ENCODE measurements at places on chromosomes 16 and 17.

DNA sequence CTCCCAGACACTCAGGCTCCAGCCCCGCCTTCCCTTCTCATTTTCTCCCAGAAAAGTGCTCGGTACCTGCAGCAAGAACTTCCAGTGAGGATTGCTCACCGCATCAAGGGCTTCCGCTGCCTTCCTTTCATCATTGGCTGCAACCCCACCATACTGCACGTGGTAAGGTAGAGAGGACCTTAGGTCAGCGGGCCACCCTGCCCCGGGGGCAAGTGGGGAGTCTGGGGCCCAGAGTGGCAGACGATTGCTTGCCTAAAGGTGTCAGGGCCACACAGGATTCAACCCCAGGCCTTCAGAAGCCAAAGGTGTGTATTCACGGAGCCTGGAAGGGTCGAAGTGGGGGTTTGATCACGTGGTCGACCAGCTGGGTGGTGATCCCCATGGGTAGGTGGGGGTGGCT lies 1.4 kb downstream of the BCKDK start:
- DNase-seq, result no peak

DNA sequence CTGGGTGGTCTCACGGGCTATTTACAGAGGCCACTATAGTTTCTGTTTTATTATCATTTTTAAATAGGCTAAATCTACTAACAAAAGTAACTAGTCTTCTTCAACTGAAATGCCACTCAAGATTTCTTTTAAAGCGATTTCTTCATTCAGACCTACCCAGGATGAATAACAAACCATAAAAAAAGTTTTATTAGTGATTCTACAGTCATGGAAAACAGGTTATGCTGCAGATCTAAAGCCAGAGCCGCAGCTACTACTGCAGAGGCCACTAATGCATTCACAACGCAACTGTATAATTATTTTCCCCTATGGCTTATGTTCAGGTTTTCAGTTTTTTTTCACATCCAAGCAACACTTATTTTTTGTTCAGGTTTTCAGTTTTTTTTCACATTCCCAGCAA lies 136.2 kb upstream of the AXIN2 start:
- DNase-seq, result no peak

DNA sequence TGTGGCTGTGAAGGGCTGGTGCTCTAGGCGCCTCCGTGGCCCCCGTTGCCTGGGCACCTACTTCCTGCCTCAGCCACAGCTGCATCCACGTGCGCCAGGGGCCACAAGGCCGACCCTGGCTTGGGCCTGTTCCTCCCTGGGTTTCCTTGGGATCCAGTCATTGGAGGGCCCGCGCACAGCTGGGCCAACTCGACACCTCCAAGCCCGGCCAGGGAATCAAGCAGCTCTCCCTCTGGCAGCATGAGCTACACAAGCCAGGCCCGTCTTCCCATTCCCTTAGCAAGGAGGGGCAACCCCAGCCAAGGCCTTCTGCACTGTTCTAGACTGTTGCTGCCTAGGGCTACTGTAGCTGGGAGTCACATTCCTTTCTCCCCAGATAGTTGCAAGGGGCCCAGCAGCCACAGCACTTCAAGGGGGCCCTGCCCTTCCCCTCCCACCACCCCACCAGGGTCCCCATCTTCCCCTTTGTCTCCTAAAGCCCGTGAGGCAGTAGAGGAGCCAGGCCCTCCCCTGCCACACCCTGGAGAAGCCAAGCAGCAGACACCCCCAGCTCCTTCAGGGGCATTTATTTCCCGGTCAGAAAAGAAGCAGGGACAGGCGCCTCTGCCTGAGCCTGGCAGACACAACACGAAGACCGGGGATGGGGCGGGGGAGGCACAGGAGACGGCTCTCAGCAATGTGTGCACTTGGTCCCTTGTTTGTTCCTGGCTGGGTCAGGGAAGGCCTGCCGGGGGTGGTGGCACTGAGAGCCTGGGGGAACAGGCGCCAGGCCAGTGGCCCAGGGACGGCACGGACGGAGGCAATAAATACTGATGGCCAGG lies 3.8 kb downstream of the ARHGDIA start:
- DNase-seq, result peak; percentile 30

DNA sequence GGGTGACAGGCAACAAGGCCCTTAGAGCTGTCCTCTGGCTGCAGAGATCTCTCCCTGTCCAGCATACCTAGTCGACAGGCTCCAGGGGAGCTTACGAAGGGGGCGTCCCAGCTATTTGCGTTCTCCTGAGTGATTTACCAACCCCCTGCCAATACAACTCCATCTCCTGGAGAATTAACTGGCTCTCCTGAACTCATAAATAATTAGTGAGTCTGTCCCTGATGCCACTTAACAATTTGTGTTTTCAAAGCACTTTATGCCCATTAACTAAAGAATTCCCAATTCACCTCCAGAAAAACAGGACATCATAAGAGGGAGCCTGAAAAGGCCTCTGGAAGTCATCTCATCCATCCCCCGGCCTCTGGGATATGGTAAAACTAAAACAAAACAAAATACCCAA lies 26.7 kb downstream of the SDK2 start:
- no peak for DNase-seq

- DNase-seq, result no peak
Measured at GRCh38 chr16:66318505-66318904, 48.0 kb upstream of the CDH5 start.

DNA sequence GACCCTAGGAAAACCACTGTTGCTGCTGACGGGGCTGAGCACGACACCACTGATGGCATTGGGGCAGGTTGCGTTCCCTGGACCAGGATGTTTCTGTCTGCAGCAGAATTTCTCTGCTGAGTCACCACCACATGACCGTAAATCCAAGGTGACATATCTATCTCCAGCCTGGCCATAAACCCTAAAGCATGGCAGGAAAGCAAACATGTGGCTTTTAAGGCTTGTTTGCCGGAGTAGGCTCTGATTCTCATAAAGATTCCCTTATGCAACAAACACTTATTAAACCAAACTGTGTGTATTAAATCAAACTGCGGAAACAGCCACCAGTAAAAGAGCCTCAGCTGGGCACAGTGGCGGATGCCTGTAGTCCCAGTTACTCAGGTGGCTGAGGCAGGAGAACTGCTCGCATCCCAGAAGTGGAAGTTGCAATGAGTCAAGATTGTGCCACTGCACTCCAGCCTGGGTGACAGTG lies 17.3 kb downstream of the MPHOSPH6 start:
- no peak for DNase-seq

DNA sequence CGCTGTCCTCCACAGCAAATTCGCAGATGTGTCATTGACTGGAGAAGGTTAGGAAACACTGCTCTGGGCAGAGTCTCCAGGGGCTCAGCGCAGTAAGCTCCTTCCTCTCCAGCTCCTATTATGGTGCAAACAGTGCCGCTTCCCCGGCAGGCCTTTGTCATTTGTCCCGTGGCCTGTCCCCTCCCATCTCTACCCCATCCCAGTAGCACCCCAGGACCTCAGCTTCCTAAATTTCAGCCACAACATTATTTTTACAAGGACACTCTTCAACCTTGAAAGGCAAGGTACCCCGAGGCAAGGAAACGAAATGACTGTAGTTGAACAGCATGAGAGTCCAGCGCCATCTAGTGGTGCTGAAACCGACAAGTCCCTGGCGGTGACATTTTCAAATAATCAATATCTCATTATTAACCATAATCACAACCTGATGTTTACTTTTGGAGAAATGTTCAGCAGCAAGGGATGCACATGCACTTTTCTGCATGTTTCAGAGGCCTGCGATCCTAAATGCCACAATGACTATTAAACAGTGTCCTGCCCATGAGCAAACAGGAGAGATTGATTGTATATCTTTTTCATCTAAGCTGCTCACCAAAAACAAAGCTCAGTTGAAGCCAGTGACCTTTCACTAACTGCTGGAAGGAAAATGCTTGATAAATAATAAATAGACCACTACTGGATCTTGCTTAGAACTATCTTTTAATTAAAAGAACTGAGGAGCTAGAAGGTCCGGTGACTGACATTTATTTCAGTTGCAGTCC lies 16.5 kb downstream of the MRPS23 start:
- peak; percentile 87 for DNase-seq

DNA sequence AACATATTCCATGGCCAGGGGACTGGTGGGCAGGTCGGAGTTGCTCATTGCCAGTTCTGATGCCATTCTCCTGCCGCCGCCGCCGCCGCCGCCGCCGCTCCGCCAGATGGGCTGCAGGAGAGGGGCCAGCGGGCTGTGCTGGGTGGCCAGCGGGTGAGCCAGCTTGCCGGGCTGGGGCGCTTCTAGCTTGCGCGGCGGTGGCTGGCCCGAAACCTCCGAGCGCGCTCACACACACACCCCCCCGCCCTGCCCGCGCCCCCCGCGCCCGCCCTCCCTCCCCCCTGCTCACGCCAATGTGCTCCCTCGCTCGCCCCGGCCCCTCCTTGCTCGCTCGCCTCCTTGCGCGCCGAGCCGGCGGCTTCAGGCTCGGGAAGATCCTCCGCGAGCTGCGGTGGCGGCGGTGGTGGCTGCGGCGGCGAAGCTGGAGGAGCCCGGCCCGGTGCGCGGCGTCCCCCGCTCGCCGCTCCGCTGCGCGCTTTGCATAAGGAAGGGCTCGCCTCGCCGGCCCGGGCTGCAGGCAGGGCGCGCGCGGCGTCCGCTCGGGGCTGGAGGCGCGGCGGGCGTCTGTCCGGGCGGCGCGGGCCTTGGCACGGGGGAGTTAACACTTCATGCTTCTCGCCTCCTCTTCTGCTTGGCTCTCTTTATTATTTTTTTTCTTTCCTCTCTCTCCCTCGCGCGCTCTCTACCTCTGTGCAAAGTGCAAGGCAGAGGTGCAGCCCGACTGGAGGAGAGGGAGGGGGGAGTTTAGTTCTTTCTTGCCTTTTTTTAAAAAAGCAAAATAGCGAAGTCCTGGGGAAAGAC lies 500 bp downstream of the MAF start:
- DNase-seq, result no peak

DNA sequence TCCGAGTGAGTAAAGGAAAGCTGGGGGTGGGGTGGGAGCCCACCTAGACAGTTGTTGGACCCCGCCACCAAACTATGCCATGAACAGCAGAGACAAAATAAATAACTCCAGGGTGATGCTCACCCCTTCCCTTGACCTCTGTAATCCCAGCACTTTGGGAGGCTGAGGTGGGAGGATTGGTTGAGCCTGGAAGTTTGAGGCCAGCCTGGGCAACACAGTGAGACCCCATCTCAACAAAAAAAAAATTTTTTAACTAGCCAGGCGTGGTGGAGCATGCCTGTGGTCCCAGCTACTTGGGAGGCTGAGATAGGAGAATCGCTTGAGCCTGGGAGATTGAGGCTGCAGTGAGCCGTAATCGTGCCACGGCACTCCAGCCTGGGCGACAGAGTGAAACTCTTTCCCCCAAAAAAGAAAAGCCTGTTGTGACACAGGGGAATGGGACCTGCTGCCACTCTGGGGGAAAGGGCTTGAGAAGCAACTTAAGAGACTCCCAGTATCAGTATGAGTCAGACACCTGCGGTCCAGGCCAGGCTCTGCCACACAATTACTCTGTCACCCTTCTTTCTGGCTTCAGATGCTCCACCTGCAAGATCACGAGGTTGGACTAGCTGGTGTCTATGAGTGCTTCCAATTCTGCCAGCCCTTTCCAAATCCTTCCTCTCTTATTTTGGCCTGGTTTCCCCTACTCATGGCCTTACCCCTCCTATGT lies 5.0 kb downstream of the SGCA start:
- DNase-seq, result no peak

DNA sequence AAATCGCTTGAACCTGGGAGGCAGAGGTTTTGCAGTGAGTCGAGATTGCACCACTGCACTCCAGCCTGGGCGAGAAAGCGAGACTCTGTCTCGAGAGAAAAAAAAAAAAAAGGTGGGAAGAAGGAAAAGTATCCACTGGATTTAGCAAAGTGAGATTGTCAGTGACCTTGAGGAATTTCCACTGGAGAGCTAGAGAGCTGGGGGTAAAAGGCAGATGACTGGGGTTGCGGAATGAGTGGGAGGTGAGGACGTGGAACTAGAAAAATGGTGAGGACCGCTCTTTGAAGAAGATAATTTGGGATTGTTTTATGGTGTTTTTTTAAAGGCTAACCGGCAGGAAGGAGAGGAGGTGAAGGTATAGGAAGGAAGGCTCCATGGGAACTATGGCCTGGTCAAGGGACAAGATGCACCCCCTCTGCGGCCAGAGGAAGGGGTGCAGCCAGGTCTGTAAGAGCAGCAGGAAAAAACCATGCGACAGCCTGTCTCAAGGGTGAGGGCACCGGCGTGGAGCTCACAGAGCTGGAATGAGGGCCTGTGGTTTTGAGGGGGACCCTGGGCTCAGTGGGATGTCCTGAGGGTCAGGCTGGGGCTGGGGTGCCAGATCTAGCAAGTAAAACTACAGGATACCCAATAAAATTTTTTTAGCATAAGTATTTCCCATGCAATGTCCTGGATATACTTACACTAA lies 694 bp upstream of the MLST8 start:
- no peak for DNase-seq

- no peak for DNase-seq
Measured at GRCh38 chr16:26505496-26505895, 561.2 kb upstream of the C16orf82 start.

- DNase-seq, result peak; percentile 86
Measured at GRCh38 chr17:951325-952132, 28.0 kb downstream of the NXN start.

DNA sequence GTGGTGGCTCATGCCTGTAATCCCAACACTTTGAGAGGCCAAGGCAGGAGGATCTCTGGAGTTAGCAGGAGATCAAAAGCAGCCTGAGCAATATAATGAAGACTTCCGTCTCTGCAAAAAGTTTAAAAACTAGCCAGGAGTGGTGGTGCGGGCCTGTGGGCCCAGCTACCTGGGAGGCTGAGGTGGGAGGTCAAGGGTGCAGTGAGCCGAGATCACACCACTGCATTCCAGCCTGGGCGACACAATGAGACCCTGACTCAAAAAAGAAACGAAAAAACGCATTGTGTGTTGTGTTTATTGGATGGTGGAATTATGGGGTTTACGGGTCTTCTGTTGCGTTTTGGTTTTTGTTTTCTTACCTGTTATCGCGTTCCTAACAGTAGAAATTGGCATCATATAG lies 863 bp upstream of the DDX19A start:
- DNase-seq, result no peak
